Vagina (tissue), 2 donors: ENCODE measurements at places on chromosomes 7 and 10. TPM values are rescaled to one million over a fixed set of nuclear protein-coding genes. Genes with fewer than 3 reads are reported as not detected.
A peak's percentile ranks its signal among the peaks of the same experiment; 100 is the strongest.

DNA sequence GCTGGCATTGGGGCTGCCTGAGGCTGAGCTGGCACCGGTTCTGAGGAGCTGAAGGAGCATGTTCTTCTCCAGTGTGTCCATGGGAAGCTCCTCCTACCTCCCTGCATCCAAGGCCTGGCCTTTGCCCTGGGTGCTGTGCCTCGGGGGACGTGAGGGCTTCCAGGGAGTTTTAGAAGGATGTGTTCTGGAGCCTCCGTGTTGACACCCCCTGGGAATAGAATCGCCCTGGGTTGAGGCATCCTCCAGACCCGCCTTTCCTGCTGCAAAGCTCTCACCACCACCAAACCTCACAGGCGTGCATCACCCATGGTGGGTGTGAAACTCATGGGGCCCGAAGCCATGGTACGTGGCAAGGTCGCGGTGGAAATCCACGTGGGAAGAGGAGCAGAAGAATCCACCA lies 95.4 kb downstream of the DYNC2I1 start:
- no peak for DNase-seq

GRCh38 chr7:149175150-149175549 lies 20.2 kb upstream of the ZNF282 start:
- no peak for DNase-seq

The HOXA3 gene
- 3.9 TPM for total RNA-seq

GRCh38 chr10:11551916-11552602 lies 59.4 kb downstream of the USP6NL start:
- DNase-seq = no peak

The MYO3A gene
- total RNA-seq = 0.25 TPM

GRCh38 chr10:63008491-63008890 lies 124.6 kb upstream of the NRBF2 start:
- no peak for DNase-seq

DNA sequence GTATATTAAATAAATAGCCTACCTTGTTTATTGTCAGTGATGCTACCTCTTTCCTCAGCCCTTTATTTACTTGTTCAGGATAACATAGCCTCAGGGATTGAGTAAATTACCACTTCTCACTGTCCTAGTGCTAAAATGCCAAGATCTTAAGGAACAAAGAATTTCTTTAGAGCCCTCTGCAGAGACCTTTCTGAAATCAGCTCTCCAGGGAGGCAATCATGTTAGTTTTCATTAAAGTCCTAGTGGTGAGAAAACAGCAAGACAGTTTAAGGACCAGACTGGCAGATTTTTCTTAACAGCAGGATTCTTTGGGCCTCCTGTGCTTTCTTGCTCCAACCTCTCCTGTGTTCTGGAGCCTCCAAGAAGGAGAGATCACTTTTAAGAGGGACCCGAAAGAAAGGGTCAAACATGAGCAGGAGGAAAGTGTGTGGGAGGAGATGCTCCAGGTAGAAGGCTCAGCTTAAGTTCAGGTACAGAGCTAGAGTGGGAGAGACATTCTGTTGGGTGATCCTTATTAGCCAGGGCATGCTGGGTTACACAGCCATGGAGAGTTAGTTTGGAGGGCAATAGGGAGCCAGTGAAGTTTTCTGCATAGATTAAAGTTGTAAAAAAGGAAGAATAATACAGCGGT lies 1.2 kb upstream of the PLCE1 start:
- no peak for DNase-seq

The SFMBT2 gene
- 12.5 TPM for total RNA-seq

DNA sequence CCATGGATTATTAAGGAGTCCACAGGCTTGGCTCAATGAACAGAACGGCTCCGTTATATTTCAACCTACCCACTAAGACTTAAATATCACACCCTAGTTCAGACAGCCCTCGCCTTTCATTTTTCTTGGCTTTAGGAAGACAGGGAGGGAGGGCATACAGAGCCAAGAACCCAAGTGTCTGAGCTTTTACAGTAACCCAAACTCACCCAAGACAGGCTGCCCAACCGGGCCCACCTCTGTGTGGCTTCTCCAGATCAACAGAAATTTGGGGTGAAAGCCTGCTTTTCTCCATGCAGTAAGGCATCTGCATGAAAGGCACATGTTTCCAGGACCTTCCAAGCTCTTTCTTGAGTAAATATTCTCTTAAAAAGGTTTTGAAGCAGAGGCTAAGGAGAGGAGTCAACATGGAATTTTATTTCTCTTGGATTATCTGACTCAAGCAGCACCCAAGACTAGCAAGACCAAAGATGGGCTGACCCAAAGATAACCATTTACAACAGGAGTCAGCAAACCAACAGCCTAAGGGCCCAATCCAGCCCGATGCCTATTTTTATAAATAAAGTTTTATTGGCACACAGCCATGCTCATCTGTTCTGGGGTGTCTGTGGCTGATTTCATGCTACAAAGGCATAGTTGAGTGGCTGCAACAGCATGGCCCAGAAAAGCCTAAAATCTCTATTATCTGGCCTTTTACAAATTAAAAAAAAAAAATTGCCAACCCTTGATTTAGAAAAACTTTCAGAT lies 90.1 kb downstream of the KCNMA1 start:
- DNase-seq = no peak

The TMEM139 gene
- not detected for total RNA-seq

The GRID2IP gene
- not detected for total RNA-seq

DNA sequence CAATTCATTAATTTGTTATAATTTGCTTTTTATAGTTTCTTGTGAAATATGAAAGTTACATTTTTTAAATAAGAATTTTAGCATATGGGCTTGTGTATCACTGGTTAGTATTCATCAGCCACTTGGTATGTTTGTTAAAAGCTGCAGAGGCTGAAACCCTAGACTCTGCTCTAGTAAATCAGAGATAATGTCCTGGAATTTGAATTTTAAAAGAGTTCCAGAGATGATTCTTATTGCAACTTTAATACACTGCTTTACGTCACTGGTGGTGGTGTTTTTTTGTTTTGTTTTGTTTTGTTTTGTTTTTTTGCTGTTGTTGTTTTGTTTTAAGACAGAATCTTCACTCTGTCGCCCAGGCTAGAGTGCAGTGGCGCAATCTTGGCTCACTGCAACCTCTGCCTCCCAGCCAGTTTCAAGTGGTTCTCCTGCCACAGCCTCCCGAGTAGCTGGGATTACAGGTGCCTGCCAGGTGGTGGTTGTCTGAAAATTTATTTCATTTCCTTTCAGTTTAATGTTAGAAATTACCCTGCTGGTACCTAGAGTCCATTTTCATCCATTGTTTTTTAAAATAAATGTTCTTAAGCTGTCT lies 43.8 kb downstream of the PTPN12 start:
- no peak for DNase-seq

DNA sequence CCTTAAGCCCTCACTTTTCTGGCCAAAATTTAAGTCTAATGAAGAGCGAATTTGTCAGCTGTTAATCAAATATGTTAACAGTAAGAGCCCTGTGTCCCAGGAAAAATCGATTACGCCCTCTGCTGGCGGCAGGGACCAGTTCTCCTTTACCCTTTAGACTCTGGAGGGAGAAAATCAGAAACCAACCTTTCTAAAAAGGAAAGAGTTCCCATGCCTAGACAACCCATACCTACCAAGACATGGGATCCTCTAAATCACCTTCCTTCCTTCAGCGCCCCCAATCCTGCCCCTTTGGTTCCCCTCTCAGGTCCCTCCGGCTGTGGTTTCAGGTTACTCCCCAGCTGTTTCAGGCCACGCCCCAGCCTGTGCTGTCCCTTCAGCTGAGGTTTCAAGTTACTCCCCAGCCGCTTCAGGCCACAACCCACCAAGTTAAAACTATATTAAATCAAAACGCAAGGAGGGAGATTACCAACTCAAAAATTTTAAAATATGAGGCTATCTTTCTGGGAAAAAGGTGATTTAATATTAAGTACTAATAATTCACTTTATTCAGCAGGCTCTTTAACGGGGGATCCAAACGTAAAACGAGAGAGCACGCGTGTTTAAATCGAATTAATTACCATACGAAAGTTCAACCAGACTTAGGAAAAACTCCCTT lies 1.4 kb upstream of the AKR1B15 start:
- no peak for DNase-seq

The FEZF1 gene
- total RNA-seq = not detected

GRCh38 chr7:44379366-44380188 lies 54.2 kb upstream of the CAMK2B start:
- DNase-seq = peak; percentile 77

The HMX3 gene
- not detected for total RNA-seq

The TFPI2 gene
- total RNA-seq = 0.74 TPM

- no peak for DNase-seq
These were observed 177.0 kb downstream of the ZNF438 start for GRCh38 chr10:30854656-30855055.

- no peak for DNase-seq
These were observed 26.8 kb upstream of the INSIG1 start for GRCh38 chr7:155270861-155271260.

GRCh38 chr10:119724593-119725516 lies 995 bp upstream of the INPP5F start:
- DNase-seq = no peak

DNA sequence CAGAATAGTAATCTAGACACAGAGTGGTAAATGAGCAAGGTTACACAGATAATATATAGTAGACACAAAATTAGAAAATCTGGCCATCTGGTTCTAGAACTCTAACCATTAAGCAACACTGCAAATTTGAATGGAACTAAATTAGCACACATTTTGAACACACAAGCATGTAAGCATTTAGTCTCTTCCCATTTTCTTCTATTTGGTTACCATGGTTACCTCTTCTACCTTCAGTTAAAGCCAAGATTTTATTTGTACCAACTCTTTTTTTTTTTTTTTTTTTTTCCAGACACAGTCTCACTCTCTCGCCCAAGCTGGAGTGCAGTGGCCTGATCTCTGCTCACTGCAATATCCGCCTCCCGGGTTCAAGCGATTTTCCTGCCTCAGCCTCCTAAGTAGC lies 790.5 kb downstream of the MAGI2 start:
- DNase-seq = no peak

GRCh38 chr7:87628780-87629569 lies 777 bp downstream of the RUNDC3B start:
- DNase-seq = no peak

GRCh38 chr7:157160433-157160832 lies 21.7 kb downstream of the UBE3C start:
- DNase-seq = no peak

- DNase-seq = no peak
These were observed 19.1 kb upstream of the INPP5F start for GRCh38 chr10:119706521-119707278.

DNA sequence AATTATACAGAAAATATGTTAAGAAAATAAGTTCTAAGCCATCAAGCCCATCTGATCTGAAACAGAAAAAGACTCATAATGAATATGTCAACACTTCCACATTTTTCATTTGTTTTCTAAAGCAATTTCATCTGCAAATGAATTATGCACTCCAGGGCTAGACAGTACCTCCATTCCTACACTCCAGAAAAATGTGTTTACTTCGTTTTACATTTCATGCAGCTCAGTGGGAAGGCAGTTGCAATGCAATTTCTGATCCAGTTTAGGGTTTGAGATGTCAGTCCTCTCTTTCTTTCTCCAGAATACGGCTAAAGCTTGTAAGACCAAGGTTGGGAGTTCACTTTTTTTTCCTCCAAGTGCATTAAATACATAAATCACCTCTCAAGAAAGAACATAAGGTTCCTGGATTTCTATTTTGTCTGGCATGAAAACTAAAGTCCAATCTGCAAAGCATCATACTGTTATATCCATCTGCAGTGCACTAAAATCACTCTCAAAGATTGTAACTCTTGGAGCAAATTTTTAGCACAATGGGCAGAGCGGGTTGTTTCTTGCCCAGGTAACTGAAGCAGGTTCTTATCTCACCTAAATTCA lies 348.8 kb upstream of the C7orf33 start:
- peak; percentile 40 for DNase-seq

DNA sequence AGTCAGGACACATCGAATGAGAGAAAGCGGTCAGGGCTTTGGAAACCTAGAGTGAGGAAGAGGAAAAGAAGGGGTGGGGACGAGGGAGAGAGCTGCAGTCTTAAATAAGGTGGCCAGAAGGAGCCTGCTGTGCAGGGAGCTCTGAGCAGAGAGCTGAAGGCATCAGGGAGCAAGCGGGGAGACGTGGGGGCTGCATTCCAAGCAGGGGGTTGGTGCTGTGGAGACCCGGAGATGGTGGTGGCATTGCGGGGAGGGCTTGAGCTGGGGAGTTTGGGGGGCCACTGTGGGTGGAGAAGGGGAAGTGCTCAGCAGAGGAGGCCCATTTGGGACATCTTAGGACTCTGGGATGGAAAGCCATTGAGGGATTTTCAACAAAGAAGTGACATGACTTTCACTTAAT lies 38.7 kb upstream of the ZNF32 start:
- DNase-seq = no peak

DNA sequence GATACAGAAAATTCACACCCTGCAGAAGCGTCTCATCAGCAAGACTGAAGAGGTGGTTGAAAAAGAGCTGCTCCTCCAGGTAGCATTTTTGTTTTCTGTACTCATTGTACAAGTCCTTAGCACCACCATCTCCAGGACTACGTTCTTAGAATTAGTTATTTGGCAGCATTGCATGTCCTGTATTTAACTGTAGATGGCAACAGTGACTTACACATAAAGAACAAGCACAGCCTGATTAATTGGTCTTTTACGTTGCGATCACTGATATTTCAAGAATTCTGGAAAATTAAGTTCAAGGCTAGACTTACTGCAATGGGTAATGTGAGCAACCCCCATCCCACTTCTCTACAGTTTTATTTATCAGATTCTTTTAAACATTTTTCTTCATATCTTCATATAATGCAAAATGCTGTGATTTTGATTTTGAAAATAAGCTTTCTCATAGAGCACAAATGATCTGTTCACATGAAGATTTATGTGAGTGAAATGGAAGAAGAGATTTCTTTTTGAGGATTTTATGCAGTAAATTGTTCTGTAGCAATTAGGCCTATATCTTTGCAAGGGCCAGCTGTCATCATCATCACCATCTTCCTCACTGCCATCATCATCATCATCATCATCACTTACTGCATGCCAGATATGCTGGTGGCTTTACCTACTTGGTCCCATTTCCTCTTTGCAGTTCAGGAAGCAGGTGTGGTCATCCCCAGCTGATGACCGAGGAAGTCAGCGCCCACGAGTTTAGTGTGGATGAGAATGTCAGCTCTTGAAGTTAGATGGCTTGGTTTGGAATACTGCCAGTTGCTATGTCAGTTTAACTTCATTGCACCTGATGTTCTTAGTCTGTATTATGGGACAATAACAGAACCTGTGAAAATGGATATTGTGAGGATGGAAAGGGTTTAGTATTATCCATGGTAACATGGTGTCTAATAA lies 53.4 kb downstream of the CFAP58 start:
- no peak for DNase-seq

The CRPPA gene
- total RNA-seq = 1.2 TPM

DNA sequence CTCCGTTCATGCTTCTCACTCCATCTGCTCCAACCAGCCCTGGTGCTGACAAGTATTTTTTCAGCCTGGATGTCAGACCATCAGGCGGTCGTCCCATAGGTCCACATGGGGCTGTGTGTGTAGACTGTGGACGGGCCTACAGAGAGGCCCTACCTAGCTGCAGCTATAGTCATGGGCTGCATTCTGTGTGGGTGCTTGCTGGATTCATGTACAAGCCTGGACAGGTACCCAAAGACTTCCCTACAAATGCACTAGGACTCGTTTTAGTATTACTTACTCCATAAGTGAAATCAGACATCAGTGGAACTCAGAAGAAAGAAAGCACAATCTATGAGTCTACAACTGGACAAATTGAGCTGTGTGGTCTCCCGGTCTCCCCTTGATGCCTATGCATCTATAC lies 146.8 kb downstream of the PKD1L1 start:
- no peak for DNase-seq

- DNase-seq = no peak
These were observed 295.3 kb upstream of the COBL start for GRCh38 chr7:51611937-51612336.
